ENCODE measurements at places on chromosomes 11 and 22.

- DNase-seq, result peak; percentile 80
These were observed at the start of gene MYRF for GRCh38 chr11:61752117-61752924. Gene MYRF (plus strand): TSS chr11:61752636. CDS start chr11:61752745, 109 bp downstream.

DNA sequence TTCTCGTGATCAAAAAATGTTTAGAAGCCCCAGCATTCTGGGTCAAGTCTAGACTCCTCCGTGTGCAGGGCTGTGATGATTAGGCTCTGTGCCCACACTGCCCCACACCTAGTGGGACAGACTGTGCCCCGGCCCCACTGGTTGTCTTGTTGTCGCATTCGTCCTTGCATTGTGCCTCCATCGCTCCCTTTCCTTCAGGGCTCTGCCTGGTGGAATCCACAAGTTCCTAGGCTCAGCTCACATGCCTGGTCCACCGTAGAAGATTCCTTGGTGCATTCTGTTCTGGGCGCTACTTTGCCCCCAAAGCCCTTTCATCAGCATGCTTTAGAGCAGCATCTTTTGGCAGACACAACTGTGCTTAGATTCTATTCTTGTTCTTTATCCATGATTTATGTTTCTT, 23.5 kb upstream of the THY1 start:
- DNase-seq, result no peak

DNA sequence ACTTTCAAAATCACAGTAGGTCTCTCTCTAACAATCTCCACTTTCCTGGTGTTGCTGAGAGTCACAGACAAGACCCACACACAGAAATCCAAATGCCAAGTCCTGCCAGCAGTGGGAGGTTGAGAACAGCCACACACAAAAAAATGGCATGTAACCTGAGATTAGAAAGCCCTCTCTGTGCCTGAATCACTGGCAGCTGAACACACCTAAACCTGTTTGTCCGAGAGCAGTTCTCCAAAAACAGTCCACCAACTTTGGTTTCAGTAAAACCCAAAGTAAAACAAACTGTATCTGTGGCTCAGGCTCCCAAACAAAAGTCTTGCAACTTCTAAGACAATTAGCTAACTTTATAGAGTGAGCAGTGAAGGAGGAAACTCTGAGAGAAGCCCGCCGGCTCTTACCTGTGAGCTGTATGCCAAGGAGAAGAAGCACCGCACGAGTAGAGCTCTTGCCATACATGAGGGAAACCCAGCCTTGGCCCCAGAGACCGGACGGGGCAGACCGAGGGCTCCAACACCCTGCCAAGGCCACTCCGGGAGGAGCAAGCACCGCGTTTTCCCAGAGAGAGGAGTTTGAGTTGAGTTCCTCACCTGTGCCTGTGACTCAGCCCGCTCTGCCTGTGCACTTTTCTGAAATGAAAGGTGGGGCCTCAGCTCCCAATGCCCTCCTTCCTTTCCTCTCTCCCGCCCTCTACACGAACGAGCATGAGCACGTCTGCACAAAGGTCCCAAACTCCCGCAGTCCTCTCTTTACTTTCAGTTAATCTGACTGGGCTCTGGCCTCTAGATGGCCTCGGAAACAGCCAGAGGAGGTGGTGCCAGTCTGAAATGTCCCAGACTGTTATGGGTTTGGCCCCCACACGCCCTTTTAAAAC, at the start of gene MPZL2:
Gene MPZL2, minus strand, starts transcription at position 603 of the 874 bp plus-strand sequence. Its CDS starts 144 bp downstream, at position 459.
- peak; percentile 19 for DNase-seq

DNA sequence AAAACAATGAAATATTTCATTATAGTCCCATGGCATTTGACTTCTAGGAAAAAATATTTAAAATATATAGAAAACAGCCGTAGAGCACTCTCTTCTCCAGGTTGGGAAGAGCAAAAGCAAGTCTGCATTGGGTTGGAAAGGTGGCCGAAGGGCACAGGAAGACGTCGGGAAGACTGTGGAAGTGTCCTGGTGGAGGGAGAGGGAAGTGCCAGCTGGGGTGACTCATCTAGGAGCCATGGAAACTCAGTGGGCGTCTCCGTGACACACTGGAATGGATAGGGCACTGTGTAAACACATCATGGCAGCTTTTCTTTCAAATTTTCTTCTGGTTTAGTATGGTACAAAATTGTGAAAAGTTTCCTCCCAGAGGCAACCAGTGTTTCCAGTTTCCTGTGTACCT, 12.7 kb downstream of the GTPBP1 start:
- peak; percentile 46 for DNase-seq

- no peak for DNase-seq
These were observed 29.0 kb downstream of the SPATA19 start for GRCh38 chr11:133816146-133816870.

DNA sequence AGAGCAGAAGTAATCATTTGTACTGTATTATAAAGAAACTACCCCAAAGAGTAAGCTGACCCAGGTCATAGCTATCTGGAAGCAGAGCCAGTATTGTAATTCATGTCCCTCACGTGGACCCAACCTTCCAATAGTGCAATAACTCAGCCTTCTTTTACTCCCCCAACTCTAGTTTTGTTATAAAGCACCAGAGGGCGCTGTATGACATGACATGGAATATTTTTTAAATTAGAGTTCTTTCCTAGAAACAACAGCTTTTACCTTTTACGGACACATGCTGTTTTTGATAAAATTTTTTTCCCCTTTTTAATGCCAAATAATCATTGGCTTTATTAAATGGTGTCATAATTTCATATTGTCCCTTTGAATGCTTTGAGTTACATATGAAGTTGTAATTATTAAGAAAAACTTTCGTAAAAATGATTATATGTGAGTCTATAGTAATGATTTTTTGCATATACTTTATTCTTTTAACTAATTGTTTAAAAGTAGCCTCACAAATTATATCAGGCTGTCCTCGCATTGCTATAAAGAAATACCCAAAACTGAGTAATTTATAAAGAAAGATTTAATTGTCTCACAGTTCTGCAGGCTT, 76.9 kb downstream of the DKK3 start:
- no peak for DNase-seq

GRCh38 chr11:115154355-115154736, 349.9 kb downstream of the CADM1 start:
- DNase-seq, result no peak

- DNase-seq, result no peak
These were observed 20.1 kb upstream of the MRGPRX2 start for GRCh38 chr11:19080579-19080993.

Data from glutamatergic neuron (in vitro differentiated cells).